Tibial nerve (tissue), 4 donors: ENCODE measurements at places on chromosomes 5 and 9. TPM values are rescaled to one million over a fixed set of nuclear protein-coding genes. Genes with fewer than 3 reads are reported as not detected.

The CCL27 gene
- not detected for total RNA-seq

The PSMD5 gene
- total RNA-seq: 37.4 TPM

The ANXA2R gene
- total RNA-seq: 9.0 TPM

The ZDHHC11B gene
- total RNA-seq: 2.1 TPM

GRCh38 chr5:10064546-10065195 lies 185.0 kb downstream of the ATPSCKMT start:
- no peaks in the 10 kb centered on the region for H3K27me3 ChIP-seq
- H3K4me3 ChIP-seq: no peak overlapping the region
- no peaks in the 10 kb centered on the region for H3K36me3 ChIP-seq
- no peaks in the 10 kb centered on the region for H3K4me1 ChIP-seq
- H3K27ac ChIP-seq: no peak overlapping the region

- no peak overlapping the region for H3K27ac ChIP-seq
- H3K36me3 ChIP-seq: no peaks in the 10 kb centered on the region
- no peak overlapping the region for H3K4me3 ChIP-seq
- H3K4me1 ChIP-seq: no peaks in the 10 kb centered on the region
- no peak for DNase-seq
Measured at GRCh38 chr5:179151286-179152118, 91.3 kb downstream of the ZNF354C start.

DNA sequence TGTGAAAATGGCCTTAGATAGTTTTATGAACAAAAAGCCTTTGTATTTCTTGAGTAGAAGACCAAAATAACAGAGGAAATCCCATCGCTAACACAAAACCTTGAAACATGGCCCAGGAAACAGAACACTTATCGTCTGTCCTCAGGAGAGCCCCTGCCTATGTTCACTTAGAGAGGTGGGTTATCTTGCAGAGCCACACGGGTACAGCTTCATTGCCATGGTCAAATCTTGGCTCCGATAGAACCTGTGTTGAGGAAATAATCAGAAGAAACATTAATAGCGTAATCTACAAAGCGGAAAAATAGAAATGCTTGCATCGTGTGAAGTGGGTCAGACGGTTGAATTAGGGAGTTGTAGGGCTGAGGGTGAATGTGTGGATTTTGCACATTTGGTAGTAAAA lies 216.1 kb downstream of the MAST4 start:
- H3K4me1 ChIP-seq: no peaks in the 10 kb centered on the region
- no peak for DNase-seq
- no peaks in the 10 kb centered on the region for H3K36me3 ChIP-seq
- H3K27ac ChIP-seq: no peak overlapping the region

GRCh38 chr9:89185980-89186379 lies 7.4 kb upstream of the SHC3 start:
- H3K4me1 ChIP-seq: peaks cover 2% of the 10 kb centered on the region
- no peaks in the 10 kb centered on the region for H3K27me3 ChIP-seq
- no peak overlapping the region for H3K27ac ChIP-seq
